ENCODE measurements at places on chromosomes 7 and 10. TPM values are rescaled to one million over a fixed set of nuclear protein-coding genes. Genes with fewer than 3 reads are reported as not detected.

DNA sequence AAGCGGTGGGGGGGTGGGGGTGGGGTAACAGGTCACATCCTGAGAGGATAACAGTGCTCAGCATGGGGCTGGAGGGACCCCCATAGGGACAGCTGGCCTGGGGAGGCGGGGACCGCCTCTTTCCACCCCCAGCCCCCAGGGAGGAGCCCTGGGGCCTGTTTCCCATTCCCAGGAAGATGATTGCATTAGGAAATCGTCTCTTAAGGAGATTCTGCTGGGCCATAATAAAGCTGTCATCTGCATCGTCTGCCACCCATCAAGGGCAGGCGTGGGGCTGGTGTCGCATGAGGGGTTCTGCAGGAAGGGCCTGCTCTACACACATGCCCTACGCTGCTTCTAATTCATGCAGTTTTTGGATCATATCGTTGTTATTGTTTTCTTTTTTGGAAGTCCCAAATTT is 17.2 kb downstream of the RET start:
- H3K4me1 ChIP-seq = no peaks in the 10 kb centered on the region
- H3K27me3 ChIP-seq = no peaks in the 10 kb centered on the region
- no peak for DNase-seq
- H3K36me3 ChIP-seq = no peaks in the 10 kb centered on the region
- H3K4me3 ChIP-seq = no peak overlapping the region

DNA sequence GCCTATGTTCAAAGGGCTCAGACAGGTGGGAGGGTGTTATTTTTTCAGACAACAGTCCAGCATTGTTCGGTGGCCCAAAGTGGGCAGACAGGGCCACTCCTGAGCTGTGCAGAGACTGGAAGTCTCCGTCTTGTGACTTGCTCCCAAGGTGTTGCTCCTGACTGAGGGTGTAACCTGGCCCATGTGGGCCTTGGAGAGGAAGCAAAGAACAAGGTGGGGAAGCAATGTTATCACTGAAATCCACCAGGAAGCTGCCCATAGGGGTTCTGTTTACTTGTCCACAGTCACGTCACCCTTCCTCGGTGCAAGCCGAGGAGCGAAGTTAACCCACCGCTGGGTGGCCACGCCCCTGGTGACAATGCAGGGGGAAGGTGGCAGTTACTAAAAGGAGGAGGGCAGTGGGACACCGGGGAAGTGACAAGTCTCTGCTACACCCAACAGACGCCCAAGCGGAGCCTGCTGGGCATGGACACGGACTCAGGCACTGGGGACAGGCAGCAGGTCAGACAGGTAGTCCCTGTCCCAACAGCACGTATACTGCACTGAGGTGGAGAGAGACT is 311.6 kb upstream of the MKI67 start:
- no peak overlapping the region for H3K4me3 ChIP-seq
- no peaks in the 10 kb centered on the region for H3K27me3 ChIP-seq
- DNase-seq = no peak
- no peaks in the 10 kb centered on the region for H3K36me3 ChIP-seq

DNA sequence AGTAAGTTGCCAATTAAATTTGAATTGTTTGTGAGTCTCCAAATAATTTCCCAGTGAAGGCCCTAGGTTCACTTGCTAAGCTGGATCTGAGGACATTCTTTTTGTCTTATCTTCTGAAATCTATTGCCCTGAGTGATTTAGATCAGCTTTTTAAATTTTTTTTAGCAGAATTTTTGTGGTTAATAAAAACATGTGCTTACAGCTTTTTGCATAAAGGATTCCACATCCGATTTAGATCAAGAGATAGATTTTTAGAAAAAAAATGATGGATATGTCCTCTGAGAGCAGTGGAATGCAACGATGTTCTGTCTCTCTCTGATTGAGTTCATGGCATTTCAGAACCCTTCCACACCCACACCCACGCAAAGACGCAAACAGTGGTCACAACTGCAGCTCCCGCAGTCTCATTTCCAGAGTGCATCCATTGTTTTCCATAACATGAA is 358.8 kb downstream of the SUGCT start:
- H3K36me3 ChIP-seq = no peaks in the 10 kb centered on the region
- no peak for DNase-seq
- H3K4me3 ChIP-seq = no peak overlapping the region
- no peak overlapping the region for H3K27ac ChIP-seq
- no peaks in the 10 kb centered on the region for H3K4me1 ChIP-seq
- no peaks in the 10 kb centered on the region for H3K27me3 ChIP-seq

GRCh38 chr10:103814626-103815370 is 40.6 kb downstream of the SH3PXD2A start:
- H3K36me3 ChIP-seq = no peaks in the 10 kb centered on the region
- H3K4me3 ChIP-seq = no peak overlapping the region
- peak overlapping the region; percentile 64 for H3K27ac ChIP-seq

DNA sequence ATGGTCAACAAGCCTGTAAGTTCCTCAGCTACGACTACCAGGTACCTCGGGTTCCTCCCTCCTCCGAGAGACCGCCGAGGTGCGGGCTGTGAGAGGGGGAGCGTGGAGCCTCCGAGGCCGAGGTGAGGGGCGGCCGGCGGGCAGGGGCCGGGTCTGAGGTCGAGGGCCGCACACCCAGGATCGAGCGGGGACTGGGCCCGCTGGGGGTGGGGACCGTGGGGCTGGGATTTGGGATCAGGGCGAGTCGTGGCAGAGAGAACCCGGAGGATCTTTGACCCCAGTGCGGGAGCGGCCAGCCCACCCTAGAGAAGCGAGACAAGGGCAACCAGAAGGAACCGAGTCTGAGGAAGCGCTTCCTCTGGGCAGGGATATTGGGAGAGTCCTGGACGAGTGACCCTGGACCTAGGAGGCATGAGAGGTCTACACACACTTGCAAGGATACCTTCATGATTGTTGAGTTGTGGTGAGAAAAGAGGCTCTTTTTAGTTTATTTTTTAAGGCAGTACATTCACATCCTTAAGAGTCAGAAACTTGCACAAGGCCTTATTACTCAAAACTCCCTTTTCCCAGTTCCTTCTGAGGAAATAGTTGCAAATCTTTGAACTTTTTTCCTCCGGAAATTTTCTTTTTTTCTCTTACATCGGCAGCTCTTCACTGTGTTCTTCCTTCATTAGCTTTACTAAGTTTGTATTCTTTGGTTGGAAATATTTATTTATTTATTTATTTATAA is 395 bp downstream of the ZNF487 start:
- H3K4me3 ChIP-seq = peak overlapping the region; percentile 86
- H3K36me3 ChIP-seq = no peaks in the 10 kb centered on the region
- no peak for DNase-seq
- H3K27ac ChIP-seq = peak overlapping the region; percentile 97

- H3K27me3 ChIP-seq = no peaks in the 10 kb centered on the region
- peaks cover 10% of the 10 kb centered on the region for H3K4me1 ChIP-seq
- H3K27ac ChIP-seq = no peak overlapping the region
- no peaks in the 10 kb centered on the region for H3K36me3 ChIP-seq
Measured at GRCh38 chr7:2724453-2725177, 36.6 kb downstream of the AMZ1 start.

Gene PDK4
- total RNA-seq = 238 TPM

Data from transverse colon (tissue), 4 donors.